Smooth muscle cell of the brain vasculature (primary cell): ENCODE measurements at places on chromosomes 7 and 10.
A peak's percentile ranks its signal among the peaks of the same experiment; 100 is the strongest.

GRCh38 chr7:55432939-55433784 is 68.0 kb downstream of the LANCL2 start:
- DNase-seq = no peak

DNA sequence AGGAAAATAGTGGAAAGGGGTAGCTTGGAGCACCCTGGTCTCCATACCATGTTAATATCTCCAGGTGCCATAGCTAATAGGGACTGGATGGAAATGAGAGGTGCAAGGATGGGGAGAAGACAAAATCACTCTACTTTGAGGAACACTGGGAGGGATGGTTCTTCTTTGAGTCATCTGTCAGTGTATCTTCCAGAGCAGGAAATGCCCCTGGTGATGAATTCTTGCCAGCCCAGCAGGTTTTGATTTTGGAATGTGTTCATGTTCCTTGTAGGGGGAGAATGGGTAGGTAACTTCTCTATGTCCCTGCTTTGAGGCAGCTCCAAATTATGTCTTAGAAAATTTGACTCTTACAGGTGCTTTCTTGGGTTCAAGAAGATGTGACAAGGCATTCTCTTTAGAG is 177.0 kb upstream of the GLI3 start:
- no peak for DNase-seq

GRCh38 chr10:111035542-111035941 is 41.3 kb upstream of the ADRA2A start:
- DNase-seq = peak; percentile 41

- no peak for DNase-seq
Observed at GRCh38 chr10:86992456-86992855, 24.2 kb downstream of the ADIRF start.

DNA sequence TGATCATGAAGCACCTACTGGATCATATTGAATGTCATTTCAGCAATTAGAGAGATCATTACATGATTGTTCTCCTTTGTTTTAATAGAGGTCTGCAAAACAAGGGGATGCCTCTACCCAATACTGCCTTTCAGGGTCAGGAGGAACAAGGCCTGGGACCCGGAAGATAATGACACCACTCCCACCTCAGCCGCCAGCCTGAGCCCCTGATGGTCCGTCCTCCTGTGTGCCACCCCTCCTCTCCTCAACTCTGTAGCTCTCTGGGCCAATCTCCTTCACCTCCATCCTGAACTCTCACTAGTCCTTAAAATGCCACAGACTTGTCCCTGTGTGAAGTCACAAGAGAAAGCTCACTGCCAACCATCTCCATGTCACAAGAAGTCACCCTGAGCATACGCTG is 38.0 kb downstream of the KCNMA1 start:
- no peak for DNase-seq

DNA sequence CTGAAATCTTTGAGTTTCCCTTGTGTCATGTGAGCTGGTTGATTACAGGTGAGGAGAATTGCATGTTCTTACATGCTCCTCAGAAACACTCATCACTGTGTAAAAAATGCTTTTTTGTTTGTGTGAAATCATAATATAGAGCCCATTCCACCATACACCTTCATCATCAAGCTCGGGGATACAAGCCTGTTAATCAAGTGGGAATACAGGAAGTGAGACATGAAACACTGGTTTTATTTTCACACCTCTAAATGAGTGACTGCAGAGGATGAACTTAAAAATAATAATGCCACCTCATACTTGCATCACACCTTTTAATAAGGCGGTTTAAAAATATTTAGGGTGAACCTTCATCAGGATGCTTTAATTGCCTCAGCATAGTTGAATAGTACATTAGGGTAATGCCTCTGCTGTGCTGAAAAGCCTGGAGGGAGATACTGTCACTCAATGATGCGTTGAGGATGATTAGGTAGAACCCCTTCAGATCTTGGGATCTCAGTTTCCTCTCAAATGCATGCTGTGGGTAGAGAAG is 164.6 kb downstream of the AUTS2 start:
- no peak for DNase-seq

DNA sequence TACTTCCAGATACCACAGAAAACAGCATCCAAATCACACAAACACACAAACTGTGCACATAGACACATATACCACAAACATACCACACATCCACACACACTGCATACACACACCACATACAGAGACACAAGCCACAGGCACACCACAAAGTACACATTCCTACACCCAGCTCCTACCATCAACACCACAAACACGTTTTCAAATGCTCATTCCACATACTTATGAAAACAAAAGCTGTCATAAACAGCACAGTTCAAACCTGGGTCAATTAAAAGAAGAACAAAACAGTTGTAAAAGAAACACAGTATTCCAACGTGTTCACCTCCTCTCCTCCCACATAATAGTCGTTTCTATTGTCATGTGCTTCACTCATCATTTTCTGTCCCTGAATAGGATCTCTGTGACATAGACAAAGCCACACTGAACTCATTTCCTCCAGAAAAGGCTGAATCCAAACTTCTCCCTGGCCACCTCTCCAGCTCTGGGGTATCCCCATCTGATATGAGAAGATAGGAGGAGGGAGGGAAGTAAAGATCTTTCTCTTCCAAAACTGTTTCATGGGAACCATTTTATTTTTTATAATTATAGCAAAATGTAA is 89.2 kb downstream of the CXCL12 start:
- DNase-seq = no peak

DNA sequence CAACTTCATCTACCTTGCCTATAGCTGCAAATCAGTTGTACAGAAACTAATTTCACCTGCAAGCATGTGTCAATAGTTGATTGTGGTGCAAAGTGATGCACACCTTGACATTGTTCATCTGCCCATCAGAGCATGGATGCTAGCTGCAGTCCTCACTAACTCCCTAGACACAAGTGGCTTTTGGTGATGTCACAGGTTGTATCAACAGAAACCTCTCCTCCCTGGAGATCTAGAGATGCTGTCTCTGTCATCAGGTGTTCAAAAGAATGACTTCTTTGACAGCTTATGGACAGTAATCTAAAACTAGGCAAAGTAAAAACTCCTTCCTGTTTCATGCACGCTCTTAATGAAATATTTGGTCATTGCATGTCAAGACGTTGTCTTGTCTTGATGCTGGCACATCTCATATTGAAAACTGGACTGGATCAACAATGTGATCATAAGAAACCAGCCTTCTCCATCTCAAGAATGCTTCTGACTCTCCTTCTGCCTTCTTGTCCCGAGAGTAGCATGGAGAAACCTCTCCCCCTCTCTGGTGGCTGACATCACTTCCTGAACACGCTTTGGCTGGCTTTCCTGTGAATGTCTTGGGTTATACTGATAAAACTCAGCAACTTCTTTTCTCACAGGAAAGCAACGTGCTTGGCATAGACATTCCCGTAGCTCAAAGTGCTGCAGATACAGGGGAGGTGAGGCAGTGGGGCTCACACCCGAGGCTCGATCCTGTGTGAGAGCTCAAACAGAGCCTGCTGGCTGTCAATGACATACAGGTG is 176.2 kb upstream of the CDCA7L start:
- no peak for DNase-seq

DNA sequence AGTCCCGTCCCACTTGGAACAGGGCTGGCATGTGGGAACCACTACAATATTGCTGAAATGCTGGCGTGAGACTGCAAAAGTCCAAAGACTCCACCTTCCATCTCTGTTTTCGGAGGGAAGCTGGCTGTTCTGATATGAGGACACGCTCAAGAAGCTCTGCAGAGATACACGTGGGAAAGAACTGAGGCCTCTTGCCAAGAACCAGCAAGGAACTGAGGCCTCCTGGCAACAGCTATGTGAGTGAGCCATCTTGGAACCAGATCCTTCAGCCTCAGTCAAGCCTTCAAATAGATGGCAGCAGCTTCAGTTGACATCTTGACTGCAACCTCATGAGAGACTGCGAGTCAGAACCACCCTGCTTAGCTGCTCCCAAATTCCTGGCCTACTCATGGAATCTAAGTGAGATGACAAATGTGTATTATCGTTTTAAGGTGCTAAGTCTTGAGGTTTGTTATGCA is 30.8 kb downstream of the SGMS1 start:
- DNase-seq = no peak

DNA sequence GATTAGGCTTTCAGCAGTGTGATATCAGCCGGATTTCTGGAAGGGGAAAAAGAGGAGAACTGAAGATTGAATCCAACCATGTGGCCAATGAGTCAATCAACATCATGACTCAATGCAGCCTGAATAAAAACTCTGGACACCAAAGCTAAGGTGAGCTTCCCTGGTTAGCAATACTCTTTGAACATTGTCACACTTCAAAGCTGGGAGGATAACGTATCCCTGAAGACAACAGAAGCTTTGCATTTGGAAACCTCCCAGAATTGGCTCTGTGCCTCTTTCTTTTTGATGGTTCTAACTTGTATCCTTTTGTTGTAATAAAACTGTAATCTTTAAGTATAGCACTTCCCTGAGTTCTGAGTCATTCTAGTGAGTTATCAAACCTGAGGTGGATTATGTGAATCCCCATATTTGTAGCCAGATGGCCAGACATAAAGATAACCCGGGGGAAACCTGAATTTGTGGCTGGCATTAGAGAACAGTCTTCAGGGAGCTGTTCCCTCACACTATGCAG is 284.4 kb downstream of the IPMK start:
- DNase-seq = no peak

GRCh38 chr10:117264782-117265181 is 23.9 kb downstream of the SLC18A2 start:
- no peak for DNase-seq

DNA sequence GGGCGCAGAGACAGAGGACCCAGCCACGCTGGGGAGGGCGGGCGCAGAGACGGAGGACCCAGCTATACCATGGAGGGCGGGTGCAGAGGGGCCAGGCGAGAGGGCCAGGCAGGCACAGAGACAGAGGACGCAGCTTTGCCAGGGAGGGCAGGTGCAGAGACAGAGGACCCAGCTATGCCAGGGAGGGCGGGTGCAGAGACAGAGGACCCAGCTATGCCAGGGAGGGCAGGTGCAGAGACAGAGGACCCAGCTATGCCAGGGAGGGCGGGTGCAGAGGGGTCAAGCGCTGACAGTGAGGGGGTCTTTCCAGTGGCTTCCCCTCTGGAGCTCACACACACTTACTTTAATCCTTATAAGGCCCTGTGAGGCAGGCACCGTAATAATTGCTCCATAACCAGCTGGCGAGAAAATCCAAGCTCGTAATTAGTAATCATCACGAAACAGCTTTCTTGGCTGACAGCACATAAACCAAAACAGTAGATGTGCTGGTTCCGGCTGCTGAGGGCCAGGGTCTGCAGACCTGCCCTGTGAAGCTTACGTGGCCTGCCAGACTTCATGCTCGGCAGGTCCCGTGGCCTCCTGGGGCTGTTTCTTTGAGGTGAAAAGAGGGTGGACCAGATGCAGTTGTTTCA is 137.2 kb downstream of the VIPR2 start:
- DNase-seq = no peak

DNA sequence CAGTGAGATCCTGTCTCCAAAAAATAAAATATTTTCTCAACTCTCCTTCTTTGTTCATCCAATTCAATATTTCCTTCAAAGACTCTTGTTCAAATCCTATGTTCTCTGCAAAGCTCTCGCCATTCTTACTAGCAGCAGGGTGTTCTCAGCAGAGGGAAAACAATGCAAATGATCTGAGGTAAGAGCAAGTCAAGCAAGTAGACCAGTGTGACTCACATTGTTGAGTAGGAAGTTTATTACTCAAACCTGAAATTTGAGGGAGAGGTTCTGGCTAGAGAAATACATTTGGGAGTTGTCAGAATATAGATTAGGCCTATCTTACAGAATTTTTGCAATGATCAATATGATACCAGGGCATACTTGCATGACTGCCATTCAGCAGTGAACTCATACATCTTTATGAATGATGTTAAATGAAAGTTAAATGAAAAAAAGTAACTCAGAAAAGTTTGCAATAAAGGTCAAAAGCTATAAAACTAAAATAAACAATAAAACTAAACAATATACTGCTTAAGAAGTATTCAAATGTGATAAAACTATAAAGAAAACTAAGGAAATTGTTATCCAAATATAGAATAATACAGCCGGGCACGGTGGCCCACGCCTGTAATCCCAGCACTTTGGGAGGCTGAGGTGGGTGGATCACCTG is 5.8 kb downstream of the IDE start:
- no peak for DNase-seq

GRCh38 chr10:87691506-87692070 is 31.9 kb downstream of the PAPSS2 start:
- DNase-seq = no peak

DNA sequence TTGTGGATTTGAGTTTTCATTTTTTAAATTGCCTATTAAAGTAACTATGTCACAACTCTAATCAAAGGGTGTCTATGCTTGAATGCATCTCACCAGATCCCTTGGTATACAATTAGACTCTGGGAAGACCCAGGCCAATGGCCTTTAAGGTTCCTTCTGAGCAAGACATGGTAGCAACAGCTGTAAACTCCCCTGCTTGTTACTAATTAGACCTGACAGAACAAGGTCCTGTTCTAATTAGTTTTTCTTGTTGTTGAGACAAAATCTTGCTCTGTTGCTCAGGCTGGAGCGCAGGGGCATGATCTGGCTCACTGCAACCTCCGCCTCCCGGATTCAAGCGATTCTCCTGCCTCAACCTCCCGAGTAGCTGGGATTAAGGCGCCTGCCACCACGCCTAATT is 2.9 kb downstream of the MYH16 start:
- DNase-seq = no peak

- no peak for DNase-seq
Observed at GRCh38 chr10:94123258-94123995, 129.7 kb downstream of the PLCE1 start.

- DNase-seq = no peak
Observed at GRCh38 chr10:123760356-123761037, 94.3 kb downstream of the GPR26 start.

- no peak for DNase-seq
Observed at GRCh38 chr10:128566361-128566968, 440.2 kb upstream of the MKI67 start.

DNA sequence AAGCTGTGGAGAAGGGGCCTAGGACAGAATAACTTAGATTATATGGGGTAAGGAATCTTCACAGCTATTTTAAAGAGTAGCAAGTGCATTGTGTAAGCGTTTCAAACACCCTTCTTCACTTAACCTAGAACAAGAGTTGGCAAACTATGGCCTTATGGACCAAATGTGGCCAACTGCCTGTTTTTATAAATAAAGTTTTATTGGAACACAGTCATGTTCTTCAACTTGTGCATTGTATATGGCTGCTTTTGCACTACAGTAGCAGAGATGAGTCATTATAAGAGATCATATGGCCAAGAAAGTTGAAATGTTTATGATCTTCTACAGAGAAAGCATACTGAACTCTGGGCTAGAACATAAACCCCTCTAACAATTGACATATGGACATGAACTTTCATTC is 187.8 kb downstream of the ETV1 start:
- DNase-seq = no peak
